ENCODE measurements at places on chromosomes 12 and 14.

DNA sequence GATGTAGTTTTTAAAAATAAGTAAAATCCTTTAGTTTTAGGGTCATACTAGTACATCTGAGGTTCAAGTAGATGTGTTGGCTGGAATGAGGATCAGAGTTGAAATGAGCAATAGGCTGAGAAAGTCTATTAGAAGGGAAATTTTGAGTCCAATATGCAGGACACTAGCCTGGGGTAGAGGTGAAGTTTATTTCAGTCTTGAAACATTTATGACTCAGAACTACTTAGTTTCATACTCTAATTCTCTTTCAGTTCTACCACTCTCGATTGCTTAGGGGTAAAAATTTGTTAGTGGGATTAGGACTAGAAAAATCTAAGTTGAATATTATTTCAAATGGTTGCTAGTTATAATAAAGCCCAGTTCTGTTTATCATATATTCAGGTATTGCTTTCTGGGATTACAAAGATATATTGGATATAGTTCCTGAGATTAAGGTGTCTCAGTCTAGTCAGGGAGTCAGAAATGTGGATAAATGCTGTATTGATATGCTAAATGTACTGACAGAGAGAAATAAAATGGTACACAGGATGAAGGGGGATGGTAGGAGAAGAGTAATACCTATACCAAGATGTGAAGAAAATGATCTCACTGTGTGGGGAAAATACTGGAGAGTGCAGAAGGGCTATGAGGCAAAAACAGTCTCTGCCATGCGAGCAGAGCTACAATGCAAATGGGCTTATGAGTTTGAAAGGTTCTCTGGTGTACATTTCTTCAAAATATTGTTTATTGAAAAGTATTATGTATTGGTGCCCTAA, 395.8 kb upstream of the FBXO33 start:
- DNase-seq: no peak

- DNase-seq: peak; percentile 50
These were observed 1519.3 kb upstream of the TMEM132C start for GRCh38 chr12:126747530-126748149.

DNA sequence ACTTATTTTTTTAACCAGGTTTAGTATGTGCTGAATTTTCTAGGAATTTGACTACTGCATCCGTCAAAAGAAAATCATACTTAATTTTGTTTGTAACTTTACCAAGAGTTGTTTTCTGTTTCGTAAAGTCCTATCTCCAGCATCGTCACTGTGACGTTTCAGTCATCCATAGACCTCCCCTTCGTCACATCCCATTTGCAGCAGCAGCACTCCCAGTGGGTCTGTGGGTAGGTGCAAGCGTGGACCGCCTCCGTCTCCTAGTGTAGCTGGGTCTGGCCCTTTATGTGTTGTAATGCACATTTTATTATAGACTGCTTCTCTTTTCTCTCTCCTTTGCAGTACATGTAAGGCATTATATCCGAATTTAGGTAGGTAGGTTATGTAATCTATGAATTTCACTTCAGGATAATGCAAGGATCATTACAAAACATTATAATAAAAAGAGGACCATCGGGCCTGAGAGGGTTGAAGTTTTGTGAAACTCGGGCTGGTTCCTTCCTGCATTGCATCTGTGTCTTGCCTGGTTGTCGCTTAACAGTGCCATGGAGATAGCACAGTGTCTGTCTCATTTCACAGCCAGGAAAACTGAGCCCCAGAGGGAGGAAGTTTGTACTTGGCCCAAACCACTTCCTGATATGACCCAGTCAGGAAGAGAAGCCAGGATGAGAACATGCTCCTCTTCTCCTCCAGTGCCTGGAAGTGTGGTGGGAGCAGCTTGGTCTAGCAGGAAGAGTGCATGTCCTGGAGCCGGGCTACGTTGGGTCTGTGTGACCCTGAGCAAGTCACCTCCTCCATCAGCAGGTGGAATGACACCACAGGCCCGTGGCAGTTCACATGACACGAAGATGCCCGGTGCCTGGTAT, 41.3 kb downstream of the EVL start:
- DNase-seq: peak; percentile 46

- DNase-seq: no peak
These were observed 254.2 kb downstream of the ETNK1 start for GRCh38 chr12:22879203-22879602.

DNA sequence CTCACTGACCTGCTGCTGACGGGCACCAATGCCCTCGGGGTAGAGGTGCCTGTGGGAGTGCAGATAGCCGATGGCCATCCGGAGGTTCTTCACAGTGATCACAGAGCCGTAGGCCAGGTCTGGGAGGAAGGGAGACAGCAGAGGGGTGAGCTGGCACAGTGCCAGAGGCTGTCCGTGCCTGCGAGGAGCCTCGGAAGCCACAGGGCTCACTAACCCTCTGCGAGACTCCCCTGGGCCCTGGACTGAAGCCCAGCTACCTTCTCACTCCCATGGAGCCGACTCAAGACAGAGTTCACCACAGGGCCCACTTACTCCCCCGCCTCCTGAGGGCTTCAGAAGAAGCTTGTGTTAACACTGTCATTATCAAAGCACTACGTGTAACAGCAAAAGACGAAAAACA, 24.5 kb downstream of the POMT2 start:
- DNase-seq: no peak

- DNase-seq: no peak
These were observed 19.2 kb upstream of the CYP46A1 start for GRCh38 chr14:99664937-99665273.

DNA sequence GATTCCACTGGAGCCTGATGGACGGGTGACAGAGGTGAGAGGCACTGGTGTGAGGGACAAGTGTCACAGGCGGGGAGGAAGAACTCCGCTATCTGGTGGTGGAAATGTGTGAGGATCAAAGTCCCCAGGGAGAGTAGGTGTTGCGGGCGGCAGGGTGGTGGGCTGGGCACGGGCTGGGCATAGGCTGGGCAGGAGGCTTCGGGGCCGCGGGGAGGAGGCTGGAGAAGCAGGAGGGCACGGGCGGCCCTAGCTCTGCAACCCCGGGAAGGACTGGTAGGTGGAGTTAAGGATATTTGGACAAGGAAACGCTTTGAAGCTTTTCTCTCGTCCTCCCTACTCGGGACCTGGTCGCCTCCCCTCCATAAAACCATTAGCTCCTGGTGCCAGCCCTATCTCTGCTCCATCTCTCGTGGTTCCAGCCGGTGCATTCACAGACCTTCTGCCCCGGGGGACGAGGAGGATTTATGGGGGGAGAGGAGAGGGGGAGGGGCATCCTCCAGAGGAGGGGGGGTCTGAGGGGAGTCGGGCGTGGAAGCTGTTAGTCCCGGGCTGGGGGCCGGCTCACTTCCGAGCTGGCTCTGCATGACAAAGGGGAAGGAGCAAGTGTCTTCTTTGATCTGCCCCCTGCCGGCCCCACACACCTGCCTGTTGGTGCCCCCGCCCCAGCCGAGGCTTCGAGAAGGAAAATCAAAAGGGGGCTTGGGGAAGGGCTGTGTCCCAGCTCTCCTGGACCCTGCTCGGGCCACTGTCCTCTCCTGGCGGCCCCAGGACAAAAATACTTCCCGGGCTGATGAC, 504 bp downstream of the WNT5B start:
- no peak for DNase-seq

Data from activated T-cell treated with anti-CD3 and anti-CD28 coated beads for 48 hours (primary cell).